ENCODE measurements at places on chromosomes 1 and 21. TPM values are rescaled to one million over a fixed set of nuclear protein-coding genes. Genes with fewer than 3 reads are reported as not detected.

Gene MAD2L2
- total RNA-seq, result 45.0 TPM

Gene PRDM16
- 23.6 TPM for total RNA-seq

Gene FAM72C
- 0.86 TPM for total RNA-seq

- DNase-seq, result no peak
These were observed 74.4 kb downstream of the PTPRU start for GRCh38 chr1:29310616-29311180.

DNA sequence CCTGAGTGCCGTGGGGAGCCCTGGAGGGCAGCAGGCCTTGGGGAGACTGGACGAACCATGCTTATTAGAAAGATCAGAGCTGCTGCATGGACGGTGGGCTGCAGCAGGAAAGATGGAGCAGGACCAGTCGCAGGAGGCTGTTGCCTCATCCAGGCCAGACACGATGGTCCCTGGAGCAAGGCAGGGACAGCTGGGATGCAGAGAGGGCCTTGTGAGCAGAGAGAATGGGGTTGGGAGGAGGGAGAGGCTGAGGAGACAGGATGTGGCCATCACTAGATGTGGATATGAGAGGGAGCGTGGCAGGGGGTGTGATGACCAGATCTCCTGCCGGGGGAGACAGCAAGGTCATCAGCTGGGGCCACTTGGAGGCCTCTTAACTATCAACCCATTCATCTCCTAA is 727.6 kb downstream of the PTPRU start:
- DNase-seq, result no peak

- no peak for DNase-seq
These were observed 23.8 kb downstream of the PIP5K1A start for GRCh38 chr1:151222130-151222529.

- no peak for DNase-seq
These were observed 73.6 kb downstream of the CYYR1 start for GRCh38 chr21:26499495-26499894.

All from type B pancreatic cell (in vitro differentiated cells).